ENCODE measurements at places on chromosomes 12 and 14. TPM values are rescaled to one million over a fixed set of nuclear protein-coding genes. Genes with fewer than 3 reads are reported as not detected.

DNA sequence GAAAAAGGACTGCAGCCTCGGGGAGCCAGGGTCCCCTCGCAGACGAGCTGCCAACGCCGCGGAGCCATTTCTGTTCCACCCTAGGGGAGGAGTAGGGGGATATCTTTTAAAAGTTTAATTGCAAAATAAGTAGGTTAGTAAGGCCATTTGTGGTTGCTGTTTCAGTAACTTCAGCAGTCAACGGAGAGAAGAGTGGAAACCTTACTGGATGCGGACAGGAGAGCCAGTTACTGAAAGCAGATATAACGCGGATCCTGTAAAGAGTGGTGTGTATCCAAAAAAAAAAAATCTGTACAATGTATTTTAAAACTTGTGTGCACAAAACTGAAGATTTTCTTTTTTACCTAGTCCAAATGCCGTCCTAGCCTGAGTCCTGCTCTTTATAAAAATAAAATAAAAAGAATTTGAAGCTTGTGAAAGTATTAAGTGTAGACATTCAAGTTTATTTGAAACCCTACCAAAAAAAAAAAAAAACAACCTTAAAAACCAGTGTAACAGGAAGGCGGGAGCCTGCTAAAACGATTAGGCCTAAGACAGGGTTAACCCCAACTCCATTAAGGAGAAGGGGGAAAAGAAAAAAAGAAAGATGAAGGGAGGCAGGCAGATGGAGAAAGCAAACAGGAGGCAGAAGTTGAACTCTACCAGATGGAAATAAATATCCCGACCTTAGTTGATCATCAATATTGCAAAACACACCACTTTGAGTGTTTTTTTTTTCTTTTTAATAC lies 1.0 kb upstream of the BTG1 start:
- DNase-seq = no peak

GRCh38 chr14:90664911-90665310 lies 151.3 kb downstream of the TTC7B start:
- DNase-seq = no peak

DNA sequence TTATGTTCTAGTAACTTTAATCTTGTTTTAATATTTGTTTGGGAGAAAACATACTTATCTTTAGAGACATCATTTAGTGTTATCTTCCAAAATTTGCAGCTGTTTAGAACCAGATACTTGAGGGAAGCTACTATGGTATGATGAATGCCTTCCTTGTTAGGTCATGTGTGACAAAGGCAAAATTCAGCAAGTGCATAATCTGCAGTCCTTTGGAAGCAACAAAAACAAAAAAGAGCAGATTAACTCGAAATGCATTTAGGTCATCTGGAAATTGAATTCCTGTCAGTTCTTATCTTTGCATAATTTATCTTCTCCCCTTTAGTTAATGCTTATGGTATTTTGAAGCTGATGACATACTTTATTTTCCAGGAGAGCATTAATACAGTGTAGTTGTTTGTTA lies 3.5 kb downstream of the FBXO34 start:
- DNase-seq = no peak

DNA sequence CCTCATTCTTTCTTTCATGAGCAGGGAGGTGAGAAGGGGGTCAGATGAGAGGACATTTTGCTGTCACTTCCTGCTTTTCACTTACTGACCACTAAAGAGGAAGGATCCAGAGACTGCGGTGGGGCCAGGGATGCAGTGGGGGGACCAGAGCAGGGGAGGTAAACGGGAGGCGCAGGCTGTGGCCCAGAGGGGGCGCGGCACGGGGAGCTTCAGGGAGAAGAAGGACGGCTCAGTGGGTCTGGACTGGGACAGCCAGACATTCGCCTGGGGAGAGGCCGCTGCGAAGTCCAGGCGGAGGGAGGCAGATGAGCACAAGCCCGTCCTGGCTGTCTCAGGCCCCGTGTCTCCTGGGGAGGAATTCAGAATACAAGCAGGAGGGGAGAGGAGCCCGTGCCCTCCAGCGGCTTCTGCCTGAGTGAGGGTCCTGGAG lies 41.2 kb downstream of the SLC6A12 start:
- no peak for DNase-seq

- no peak for DNase-seq
Measured at GRCh38 chr12:16670456-16671050, 64.6 kb upstream of the LMO3 start.

DNA sequence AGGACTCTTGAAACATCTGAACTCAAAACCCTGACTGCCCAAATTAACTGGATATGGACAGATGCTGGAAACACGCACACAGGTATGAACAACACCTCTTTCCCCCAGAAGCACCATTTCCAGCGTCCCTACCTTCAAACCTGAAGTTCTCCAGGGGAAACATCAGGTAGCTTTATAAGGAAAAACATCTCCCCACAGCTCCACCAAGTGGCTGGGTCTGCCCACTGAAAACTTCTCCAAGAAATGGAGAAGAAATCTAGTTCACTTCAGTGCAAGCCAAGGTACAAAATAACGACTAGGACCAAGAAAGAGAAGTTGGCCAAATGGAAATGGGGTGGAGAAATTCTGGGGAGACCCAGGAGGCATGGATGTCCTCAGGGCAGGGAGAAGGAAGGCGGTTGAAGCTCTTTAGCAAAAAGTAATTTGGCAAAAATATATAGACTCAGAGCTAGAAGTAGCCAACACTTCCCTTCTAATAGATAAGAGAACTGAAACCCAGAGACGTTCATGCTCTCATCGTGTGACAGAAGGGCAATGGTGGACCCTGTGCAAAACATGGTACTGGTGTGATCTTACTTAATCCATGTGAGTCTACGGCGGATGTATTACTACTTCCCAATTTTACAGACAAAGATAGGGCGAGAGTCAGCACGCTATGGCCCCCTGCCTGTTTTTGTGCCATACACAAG lies 10.5 kb upstream of the NUAK1 start:
- DNase-seq = no peak

- no peak for DNase-seq
Measured at GRCh38 chr14:61119006-61119405, 138.0 kb downstream of the SLC38A6 start.

DNA sequence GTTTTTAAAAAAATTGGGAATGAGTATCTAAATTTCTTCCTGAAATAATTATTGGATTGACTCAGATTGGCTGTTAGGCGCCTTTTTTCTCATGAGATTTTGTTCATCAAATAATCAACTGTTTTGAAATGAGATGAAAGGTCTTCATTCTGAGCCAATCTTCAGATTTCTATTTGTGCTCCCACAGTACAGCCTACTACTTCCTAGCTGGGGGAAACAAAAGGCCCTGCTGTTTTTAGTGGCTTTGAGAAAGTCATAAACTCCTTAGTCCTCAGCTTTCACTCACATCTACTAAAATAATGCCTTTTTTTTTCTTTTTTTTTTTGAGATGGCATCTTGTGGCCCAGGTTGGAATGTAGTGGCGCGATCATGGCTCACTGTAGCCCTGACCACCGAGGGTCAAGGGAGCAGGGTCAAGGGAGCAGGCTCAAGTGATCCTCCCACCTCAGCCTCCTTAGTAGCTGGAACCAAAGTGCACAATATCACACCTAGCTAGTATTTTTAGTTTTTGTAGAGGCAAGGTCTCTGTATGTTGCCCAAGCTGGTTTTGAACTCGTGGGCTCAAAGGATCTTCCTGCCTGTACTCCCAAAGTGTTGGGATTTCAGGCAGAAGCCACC lies 15.2 kb downstream of the NACA start:
- DNase-seq = no peak

- DNase-seq = no peak
Measured at GRCh38 chr12:92619730-92620684, 82.8 kb upstream of the PLEKHG7 start.

DNA sequence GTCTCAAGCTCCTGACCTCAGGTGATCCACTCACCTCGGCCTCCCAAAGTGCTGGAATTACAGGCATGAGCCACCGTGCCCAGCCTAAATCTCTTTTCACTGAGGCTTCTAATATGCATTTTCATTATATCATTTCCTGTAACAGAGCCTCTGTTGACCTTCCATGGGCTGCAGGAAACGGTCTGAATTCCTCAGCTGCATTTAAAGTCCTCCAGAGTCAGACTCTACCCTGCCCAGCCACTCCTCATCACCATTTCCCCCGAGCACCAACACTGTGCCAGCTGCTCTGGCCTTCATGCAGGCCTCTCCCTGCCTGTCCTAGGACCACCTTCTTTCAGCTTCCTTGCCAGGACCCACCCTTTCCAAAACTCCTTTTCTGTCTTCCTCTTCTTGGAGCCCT lies 9.8 kb upstream of the NFKBIA start:
- DNase-seq = no peak

GRCh38 chr12:18907127-18907526 lies 169.2 kb downstream of the CAPZA3 start:
- DNase-seq = no peak

- no peak for DNase-seq
Measured at GRCh38 chr12:132218915-132219314, 74.7 kb downstream of the NOC4L start.

DNA sequence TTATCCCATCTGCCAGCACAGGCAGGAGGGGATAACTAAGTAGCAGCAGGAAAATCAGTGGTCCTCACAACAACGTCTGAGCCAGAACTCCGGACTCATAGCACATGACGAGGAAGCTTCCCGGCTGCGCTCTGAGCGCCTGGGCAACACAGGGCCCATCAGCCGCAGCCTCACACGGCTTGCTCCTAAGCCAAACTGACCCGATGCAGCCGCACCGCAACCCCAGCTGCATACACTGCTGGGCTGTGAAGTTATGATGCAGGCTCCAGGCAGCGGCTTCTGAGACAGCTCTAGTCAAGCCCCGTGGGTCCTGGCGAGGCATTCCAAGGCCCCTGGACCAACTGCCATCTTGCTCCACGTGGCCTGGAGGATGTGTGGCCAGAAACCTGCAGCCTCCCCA lies 28.1 kb downstream of the ZFYVE21 start:
- DNase-seq = no peak

GRCh38 chr12:108683906-108684556 lies 47.3 kb downstream of the CORO1C start:
- no peak for DNase-seq

- no peak for DNase-seq
Measured at GRCh38 chr12:101592921-101593320, 1.9 kb upstream of the MYBPC1 start.

- DNase-seq = no peak
Measured at GRCh38 chr12:4190366-4191063, 83.0 kb upstream of the CCND2 start.

GRCh38 chr12:84922693-84923092 lies 10.1 kb upstream of the SLC6A15 start:
- DNase-seq = no peak

DNA sequence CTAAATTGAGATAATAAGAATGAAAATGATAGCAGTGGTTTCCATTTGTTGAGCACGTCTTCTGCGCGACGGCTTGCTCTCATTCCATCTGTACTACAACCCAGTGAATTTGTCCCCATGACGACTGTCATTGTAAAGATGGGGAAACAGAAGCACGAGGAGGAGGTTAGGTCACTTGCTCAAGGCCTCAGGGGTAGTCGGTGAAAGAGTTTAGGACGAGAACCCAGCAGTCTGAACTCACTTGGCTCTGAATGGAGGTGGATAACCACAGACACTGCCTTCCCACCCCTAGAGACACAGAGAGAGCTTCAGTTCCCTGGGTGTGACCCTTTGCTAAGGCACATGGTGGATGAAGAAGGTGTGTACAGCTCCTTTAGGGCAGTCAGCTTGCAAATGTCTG lies 30.9 kb upstream of the PLEKHG3 start:
- no peak for DNase-seq

DNA sequence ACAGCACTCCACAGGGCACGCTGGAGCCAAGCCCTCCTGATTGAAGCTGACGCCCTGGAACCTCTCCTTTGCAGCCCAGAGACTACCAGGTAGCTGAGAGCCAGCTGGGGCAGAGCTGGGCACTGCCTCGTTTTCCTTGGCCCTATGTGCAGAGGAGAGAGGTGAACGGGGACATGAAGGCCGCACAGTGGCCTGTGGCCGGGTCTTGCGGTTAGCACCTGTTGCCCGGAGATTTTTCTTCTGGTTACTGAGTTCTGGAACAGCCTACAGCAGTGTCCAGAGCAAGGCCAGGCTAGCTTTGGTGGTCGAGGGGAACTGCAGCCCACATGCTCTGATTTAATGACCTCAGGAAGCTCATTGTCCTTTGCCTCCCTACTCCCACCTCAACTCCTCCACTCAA lies 201.3 kb upstream of the PRMT8 start:
- DNase-seq = no peak

- DNase-seq = no peak
Measured at GRCh38 chr14:71905031-71905430, 27.2 kb upstream of the RGS6 start.

DNA sequence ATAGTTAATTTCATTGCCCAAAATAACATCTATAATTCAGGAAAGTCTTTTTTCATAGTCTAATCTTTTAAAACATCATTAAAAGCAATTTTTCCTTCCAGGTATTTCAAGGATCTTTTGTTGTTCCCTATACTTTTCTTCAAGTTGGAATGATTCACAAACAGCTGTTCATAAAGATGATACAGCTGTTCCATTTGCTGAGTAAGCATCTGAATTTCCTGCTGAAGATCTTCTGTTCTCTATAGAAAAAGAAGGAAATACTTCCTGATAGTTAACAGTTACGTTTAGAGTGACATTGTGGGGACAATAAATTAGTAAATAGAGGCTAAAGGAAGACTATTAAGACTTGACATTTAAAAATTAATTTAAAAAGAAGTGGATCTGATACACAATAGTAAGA lies 30.3 kb upstream of the ESR2 start:
- DNase-seq = no peak

GRCh38 chr14:92753250-92753649 lies 4.8 kb upstream of the LGMN start:
- no peak for DNase-seq

DNA sequence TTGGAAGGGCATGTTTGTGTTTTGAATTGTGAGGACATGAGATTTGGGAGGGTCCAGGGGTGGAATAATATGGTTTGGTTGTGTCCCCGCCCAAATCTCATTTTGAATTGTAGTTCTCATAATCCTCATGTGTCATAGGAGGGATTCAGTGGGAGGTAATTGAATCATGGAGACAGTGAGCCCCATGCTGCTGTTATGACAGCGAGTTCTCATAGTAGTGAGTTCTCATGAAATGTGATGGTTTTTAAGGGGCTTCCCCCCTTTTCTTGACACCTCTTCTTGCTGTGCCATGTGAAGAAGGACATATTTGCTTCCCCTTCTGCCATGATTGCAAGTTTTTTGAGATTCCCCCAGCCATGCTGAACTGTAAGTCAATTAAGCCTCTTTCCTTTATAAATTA lies 260.0 kb downstream of the DUSP6 start:
- no peak for DNase-seq

- DNase-seq = no peak
Measured at GRCh38 chr12:109331301-109331952, 16.3 kb upstream of the MYO1H start.

Gene PRB2
- polyA plus RNA-seq = not detected

Gene COX8C
- polyA plus RNA-seq = not detected

Gene ASCL1
- polyA plus RNA-seq = not detected

Gene FAIM2
- polyA plus RNA-seq = 3.6 TPM

Gene SRRM4
- polyA plus RNA-seq = not detected

Gene CTSG
- not detected for polyA plus RNA-seq

Gene BCL11B
- polyA plus RNA-seq = not detected

Gene ZFHX2
- polyA plus RNA-seq = 0.28 TPM

Gene RBM19
- 15.5 TPM for polyA plus RNA-seq

All from BJ (cell line).